CD4-positive, alpha-beta T cell treated with Interleukin-21 for 1 hour (primary cell): ENCODE measurements at places on chromosomes 5 and 9.

- DNase-seq = peak; percentile 83
Observed at GRCh38 chr9:35616681-35617459, 1.3 kb downstream of the CD72 start.

- DNase-seq = peak; percentile 6
Observed at GRCh38 chr5:180648658-180649296, 623 bp downstream of the FLT4 start.

GRCh38 chr5:7396713-7397454 lies 946 bp downstream of the ADCY2 start:
- DNase-seq = no peak

DNA sequence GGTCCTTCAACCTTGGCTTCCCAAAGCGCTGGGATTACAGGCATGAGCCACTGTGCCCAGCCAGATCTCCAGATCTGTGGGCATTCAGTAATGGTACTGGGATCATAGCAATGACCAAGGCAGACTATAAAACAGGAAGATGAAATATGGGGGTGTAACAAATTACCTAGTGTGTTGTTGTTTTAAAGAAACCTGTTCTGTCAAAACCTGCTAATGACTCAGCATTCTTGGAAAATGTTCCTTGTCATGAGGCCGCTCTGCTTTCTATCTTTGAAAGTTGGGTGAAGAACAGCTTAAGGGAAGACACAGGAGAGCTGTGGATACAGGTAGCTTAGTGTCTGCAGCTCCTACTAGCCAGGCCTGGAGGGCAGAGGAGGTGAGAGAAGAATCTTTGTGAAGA lies 19.4 kb downstream of the TARS1 start:
- DNase-seq = no peak

DNA sequence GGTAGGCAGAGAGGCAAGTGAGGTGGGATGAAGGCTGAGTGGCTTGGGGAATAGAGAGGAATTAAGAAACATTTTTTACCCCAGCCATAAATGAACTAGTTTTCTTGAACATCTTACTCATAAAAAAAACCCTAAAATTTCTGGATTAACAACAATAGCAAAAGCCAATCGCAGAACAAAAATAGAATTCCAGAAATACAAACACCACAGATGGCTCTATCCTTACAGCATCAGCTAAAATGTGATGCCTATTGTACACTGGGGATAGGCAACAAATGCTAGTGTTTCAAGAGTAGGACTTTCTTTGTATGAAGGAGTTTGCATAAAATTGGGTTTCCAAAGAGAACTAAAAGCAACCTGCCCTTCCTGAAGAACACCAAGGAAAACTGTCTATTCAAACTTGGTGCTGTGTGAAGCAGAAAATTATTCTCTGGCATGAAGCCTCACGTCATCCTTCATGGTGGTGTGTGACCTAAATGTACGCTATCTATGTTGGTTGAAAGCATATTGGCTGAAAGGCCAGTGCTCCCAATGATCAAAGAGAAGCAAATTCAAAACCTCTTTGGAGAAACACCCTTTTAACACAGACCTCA lies 82.9 kb downstream of the JAKMIP2 start:
- DNase-seq = no peak

DNA sequence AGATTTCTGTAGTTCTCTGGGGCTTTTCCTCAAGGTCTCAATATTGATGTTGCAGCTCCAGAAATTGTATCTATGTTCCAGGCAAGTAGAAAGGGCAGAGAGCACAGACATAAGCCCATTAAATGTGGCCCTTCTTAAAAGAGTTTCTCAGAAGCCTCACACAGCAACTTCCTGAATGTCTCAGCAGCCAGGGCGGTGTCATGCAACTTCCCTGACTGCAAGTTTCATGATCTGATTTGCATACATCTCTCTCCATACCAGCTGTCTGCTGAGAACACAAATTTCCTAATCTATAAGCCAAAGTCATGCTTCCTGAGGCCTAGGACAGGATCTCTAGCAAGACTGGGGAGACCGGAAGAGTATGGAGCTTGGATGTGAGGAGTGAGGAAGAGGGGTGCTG lies 13.0 kb downstream of the RGS7BP start:
- DNase-seq = no peak

DNA sequence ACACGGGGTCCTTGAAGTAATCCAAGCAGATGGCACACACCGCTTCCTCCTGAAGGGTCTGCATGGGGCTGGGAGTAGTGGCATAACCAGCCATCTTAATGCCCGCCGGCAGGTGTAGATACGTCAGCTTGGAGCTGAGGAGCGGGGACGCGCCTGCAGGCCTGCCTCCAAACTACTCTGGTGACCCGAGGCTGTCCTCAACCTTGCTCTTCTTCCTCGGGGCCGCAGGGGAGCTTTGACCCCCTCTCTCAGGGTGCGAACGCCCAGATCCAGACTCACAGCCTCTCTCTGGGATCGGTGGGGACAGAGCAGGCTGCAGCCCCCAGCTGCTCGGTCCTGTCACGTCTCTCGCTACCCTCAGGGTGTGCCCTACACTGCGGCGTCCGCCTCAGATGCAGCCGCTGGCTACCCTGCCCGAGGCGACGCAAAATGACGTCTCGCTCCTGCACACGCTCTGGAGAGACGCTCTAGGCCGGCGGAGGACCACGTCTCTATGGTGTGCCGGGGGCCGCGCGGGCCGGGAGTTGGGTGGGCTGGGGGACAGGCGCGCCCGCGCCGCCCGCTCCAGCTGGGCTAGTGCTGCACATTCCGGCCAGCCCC lies at the start of gene TRIM52:
Gene TRIM52, minus strand, starts transcription at position 424 of the 600 bp plus-strand sequence. Its CDS starts 330 bp downstream, at position 94.
- peak; percentile 94 for DNase-seq

DNA sequence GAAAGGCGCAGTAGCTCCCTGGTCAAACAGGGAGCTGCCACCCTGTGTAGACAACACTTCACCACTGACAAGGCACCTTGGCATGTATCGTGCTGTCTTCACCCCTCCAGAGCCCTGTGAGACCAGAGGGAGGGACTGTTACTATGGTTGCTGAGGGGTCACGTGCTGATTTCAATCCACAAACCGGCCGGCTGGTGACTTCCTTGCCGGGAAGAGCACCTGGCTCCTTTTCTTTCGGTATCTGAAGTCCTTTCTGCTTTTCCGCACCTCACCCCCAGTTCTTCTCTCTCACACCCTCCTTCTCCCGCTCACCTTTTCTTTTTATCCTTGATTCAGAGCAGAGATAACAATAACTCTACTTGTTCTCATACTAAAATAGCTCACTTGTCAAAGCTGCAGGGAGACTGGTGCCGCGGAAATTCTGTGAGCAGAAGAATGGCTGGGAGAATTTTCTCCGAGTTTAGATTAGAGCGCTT lies 327.2 kb downstream of the ZSWIM6 start:
- DNase-seq = no peak

DNA sequence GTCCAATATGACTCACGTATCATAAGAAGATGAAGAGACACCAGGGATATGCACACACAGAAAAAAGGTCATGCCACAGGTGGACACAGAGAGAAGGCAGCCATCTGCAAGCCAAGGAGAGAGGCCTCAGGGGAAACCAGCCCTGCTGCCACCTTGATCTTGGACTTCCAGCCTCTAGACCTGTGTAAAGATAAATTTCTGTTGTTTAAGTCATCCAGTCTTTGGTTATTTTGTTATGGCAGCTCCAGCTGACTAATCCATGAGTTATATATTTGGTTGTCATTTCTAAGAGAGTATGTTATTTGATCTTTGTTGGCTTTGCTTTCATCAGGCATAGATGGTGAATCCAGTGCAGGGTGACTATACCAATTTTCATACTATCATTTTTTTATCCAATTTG lies 130.2 kb upstream of the DAP start:
- DNase-seq = no peak

GRCh38 chr5:127599320-127599719 lies 49.6 kb upstream of the CTXN3 start:
- DNase-seq = no peak

GRCh38 chr5:147659166-147659929 lies 123.2 kb downstream of the JAKMIP2 start:
- no peak for DNase-seq

DNA sequence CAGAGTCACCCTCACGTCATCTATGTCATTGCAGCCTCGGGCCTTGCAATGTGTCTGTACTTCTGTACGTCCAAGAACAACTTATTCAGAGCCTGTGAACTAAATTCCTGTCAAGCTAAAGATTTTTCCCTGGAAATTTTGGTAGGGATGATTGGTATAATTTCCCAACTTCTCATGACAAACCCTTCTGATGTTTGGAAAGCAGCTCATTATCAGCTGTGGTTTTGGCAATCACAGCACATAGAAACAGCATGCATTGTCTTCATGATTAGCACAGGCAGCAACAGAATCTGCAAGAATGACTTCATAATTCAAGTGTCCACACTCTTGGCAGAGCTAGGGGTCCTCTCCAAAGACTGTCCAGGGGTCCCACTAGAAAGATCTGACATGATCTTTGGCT lies 49.5 kb downstream of the APBA1 start:
- no peak for DNase-seq

DNA sequence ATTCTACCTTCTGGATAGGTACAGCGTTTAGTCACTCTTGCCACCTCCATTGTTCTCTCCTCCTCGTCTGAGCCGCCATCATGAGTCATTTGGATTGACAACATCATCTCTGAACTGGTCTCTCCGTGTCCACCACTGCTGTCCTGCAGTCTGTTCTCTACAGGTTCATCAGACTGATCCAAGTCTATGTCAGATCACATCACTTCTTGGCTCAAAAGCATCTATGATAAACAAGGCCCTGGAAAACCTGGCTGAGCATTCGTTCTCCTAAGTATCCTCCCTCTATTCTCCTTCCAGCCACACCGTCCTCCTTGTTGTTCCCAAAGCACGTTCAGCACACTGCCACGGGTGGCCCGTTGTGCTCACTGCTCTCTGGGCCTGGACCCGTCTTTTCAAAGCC lies 50.5 kb downstream of the CTNND2 start:
- DNase-seq = no peak

- DNase-seq = no peak
Observed at GRCh38 chr5:169289520-169289919, 11.4 kb downstream of the SLIT3 start.

DNA sequence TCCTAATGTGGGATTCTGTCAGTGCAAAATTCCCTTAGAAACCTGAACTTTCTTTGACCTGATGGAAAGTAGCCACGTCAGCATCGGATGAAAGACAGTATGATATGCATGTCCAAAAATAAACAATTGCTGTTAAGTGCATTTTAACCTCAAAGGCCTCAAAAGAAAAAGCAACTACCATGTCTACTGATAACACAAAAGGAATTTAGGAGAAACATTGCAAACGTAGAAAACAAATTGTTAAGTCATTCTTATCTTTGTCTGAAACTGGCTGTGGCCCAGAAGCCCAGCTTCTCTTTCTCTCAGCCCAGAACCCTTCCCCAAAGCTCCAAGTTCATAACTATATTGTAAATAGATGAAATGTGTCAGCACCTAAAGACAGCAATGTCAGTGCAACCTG lies 11.1 kb upstream of the LHFPL2 start:
- DNase-seq = no peak

GRCh38 chr9:34610434-34611206 lies 1.3 kb downstream of the RPP25L start:
- no peak for DNase-seq

- no peak for DNase-seq
Observed at GRCh38 chr9:124256517-124257069, 1.2 kb upstream of the NEK6 start.

DNA sequence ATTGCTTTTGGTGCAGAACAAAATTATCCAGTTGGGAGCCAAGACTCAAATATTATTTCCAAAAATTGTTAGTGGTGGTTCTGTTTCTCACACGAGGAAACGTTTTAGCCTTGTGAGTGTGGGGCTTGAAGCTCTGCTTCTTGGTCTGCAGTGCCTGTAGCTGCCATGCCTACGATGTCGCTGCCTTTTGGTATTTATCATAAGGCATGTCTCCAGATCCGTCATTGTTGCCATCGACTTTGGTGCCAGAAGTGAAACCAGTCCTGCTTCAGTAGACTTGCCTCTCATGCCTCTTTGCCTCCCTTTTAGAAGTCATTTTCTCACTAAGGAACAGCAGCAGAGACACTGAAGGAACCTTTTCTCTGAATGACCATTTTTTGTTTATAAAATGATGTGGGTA lies 29.7 kb upstream of the CATSPER3 start:
- no peak for DNase-seq

DNA sequence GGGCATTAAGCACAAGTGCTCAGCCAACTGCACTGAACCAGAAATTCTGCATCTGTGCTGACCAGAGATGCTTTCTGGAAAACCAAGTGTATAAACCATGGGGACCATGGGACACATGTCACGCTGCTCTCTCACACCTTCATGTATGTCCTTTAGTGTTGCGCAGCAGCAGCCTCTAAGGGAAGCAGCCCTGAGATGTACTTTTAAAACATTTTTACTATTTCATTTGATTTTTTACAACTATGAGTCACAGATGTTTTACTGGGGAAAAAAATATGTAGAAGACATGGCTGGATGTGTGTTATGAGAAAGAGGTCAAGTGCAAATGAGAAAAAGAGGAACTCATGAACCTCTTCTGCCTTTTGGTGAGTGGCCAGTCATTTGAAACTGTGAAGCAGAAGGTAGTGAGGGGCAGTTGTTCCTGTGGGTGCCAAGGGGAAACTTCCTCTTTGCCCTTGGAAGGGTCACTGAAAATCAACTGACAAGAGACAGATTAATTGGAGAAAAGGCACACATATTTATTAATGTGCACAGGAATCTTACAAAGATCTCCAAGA lies 31.4 kb upstream of the SYK start:
- DNase-seq = no peak

DNA sequence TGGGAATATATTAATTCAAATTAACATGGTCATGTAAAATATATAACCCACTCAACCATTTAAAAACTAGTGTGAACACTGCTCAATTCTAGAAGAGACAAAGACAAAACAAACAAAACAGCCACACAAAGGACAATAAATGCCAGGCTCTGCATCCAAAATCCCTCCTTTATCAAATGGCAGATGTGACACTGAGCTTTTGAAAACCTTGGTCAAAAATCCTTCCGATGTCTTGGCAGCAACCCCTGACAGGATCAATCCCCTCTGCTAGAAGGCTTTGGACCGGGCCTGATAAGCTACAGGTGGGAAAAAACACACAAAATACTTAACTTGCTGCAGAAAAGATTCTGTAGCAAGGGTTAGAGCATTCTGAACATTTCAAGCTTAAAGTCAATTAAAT lies 61.5 kb downstream of the ZFR start:
- no peak for DNase-seq

DNA sequence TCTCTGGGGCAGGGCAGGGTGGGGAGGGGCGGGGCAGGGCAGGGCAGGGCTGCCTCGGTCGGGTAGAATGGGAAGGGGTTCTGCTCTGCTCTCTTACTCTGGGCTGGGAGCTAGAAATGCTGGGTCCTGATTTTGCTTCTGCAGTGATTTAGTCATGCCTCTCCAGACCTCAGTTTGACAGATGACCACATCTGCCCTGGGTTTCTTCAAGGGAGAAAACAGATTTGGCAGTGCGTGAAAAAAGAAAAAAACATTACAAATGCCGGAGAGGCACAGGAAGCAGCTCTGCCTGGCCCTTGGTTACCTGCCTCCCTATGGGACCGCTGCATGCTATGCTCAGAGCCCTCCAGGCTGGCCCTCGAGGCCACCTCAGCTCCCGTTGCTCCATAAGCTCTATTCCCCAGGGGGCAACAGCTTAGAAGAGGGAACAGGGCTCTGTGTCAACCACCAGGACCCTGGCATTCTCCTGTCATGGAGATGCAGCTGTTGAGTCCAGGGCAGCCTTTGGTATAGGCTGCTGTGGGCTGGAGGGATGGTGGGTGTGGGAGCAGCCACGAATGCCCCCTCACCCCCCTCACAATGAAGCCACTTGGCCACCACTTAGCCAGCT lies 53.2 kb upstream of the UBTD2 start:
- DNase-seq = no peak
